Testis (tissue), 5 donors: ENCODE measurements at places on chromosomes 3 and 15. TPM values are rescaled to one million over a fixed set of nuclear protein-coding genes. Genes with fewer than 3 reads are reported as not detected.

- no peaks in the 10 kb centered on the region for H3K4me1 ChIP-seq
- H3K27ac ChIP-seq: no peak overlapping the region
- H3K36me3 ChIP-seq: no peaks in the 10 kb centered on the region
- no peaks in the 10 kb centered on the region for H3K27me3 ChIP-seq
Observed at GRCh38 chr15:24971052-24971451, 16.3 kb downstream of the SNRPN start.

DNA sequence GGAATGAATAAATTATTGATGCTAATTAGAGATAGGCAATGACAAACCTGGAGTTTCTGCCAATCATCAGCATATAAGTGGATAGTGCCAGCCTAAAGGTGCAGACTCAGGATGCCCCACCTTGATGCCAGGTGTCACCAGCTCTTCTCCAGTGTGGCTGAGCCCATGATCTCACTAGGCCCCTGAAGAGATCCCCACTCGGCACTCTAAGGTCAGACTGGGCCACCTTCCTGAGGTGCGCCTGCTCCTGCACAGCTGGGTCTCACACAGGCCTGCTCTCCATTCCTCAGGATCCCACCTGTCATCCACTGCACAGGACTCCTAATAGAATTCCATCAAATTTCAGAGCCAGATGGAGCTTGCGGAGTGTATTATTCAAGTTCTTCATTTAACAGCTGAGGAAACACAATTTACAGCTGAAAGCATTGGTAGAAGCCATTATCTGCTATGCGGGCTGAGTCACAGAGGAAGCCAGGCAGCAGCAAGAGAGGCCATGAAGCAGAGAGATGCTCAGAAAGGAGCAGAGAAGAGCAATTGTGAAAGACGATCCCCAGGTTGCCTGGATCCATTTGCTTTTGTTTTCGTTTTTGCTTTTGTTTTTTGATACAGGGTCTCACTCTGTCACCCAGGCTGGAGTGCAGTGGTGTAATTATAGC is 25.1 kb upstream of the FSTL1 start:
- no peaks in the 10 kb centered on the region for H3K36me3 ChIP-seq
- no peaks in the 10 kb centered on the region for H3K27me3 ChIP-seq
- no peaks in the 10 kb centered on the region for H3K4me1 ChIP-seq
- DNase-seq: no peak
- no peak overlapping the region for H3K27ac ChIP-seq

Gene LRRN1
- polyA plus RNA-seq: 24.5 TPM

DNA sequence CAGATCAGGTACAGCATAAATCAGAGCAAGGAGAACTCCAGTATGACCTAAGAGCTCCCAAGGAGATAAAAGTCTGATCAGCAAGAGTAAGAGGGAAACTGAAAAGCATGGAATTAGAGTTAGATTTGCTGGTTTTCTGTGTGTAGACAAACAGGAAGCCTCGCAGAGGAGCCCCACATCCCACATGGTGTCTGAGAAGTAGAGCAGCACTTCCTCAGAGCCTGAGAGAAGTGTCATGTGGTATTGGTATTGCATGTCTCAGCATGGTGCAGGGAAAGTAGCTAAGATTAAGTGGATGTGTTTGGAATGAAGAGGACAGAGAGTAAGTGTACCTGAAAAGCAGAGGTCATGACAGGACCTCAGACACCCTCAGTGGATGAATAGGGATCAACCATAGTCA is 175.4 kb upstream of the GBE1 start:
- DNase-seq: no peak
- H3K4me3 ChIP-seq: no peak overlapping the region
- H3K36me3 ChIP-seq: no peaks in the 10 kb centered on the region
- H3K27ac ChIP-seq: no peak overlapping the region
- no peaks in the 10 kb centered on the region for H3K27me3 ChIP-seq

- H3K36me3 ChIP-seq: no peaks in the 10 kb centered on the region
- DNase-seq: no peak
- no peaks in the 10 kb centered on the region for H3K4me1 ChIP-seq
- no peak overlapping the region for H3K27ac ChIP-seq
- no peaks in the 10 kb centered on the region for H3K27me3 ChIP-seq
Observed at GRCh38 chr15:71603379-71603778, 207.0 kb upstream of the NR2E3 start.
